ENCODE measurements at places on chromosomes 7 and 10. TPM values are rescaled to one million over a fixed set of nuclear protein-coding genes. Genes with fewer than 3 reads are reported as not detected.

DNA sequence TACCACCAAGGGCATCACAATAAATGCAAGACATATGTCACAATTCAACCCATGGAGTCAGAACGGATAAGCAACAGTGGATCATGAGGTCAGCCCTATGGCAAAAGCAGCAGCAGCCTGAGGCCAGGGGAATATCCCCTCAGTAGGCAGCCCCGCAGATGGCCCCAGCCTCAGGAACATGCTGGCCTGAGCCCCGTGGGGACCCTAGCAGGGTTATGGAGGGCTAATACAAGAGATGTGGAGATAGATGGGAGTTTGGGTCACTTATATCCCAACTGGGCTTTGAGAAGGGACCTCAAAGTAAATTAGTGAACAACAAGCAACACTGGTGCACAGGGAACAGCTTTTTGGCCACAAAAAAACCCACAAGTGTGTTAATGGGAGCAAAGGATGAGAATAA, 9.1 kb downstream of the TMEM72 start:
- H3K27me3 ChIP-seq = peaks cover 11% of the 10 kb centered on the region
- no peak overlapping the region for H3K4me3 ChIP-seq
- no peak for DNase-seq
- no peaks in the 10 kb centered on the region for H3K36me3 ChIP-seq
- no peak overlapping the region for H3K27ac ChIP-seq

Gene MNX1
- total RNA-seq = not detected

DNA sequence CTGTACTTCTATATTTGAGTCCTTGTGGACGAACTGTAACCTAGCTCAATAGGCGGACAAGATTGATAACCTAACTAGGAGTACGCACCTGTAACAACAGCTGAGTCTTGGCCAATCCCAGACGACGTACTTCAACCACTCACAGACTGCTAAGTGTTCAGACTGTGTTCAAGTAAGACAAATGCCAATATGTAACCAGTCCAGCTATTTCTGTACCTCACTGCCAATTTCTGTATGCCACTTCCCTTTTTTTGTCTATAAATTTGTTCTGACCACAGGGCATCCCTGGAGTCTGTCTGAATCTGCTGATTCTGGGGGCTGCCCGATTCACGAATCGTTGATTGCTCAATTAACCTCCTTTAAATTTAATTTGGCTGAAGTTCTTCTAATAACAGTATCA, 32.2 kb downstream of the HACD1 start:
- no peaks in the 10 kb centered on the region for H3K36me3 ChIP-seq
- peaks cover 4% of the 10 kb centered on the region for H3K4me1 ChIP-seq
- no peak overlapping the region for H3K4me3 ChIP-seq
- peaks cover 11% of the 10 kb centered on the region for H3K27me3 ChIP-seq

DNA sequence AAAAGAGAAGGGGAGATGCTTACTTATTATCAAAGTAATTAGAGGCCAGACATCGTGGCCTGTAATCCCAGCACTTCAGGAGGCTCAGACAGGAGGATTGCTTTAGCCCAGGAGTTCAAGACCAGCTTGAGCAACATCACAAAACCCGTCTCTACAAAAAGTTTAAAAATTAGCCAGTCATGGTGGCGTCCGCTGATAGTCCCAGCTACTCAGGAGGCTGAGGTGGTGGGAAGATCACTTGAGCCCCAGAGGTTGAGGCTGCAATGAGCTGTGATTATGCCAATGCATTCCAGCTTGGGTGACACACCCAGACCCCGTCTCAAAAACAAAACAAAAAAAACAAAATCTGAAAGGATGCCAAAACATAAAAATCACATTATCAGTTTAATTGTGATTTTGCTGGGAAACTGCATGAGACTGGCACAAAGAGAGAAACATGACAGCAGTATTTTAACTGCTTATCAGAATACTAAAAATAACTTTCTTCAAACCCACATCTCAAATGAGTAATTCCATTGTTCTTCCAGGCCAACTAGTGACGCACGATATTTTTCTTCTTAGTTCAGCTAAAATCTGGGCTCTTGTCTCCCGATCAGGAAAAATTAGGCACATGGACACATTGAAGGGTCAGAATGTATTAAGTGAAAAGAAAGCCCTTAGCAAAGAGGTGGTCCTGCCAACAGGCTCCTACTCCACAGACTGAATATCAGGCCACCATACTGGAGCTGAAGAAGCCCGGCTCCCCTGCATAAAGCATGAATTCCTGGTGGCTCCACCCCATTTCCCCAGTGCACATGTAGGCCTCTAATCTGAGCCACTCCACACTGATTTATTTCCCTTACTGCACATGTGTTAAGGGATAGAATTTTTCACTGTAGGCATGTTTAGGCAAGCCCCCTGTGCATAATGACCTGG, 9.6 kb upstream of the CCM2 start:
- no peak for DNase-seq
- no peak overlapping the region for H3K27ac ChIP-seq
- H3K36me3 ChIP-seq = peaks cover 21% of the 10 kb centered on the region
- H3K4me1 ChIP-seq = peaks cover 60% of the 10 kb centered on the region

Gene KIAA1549
- total RNA-seq = 0.33 TPM

DNA sequence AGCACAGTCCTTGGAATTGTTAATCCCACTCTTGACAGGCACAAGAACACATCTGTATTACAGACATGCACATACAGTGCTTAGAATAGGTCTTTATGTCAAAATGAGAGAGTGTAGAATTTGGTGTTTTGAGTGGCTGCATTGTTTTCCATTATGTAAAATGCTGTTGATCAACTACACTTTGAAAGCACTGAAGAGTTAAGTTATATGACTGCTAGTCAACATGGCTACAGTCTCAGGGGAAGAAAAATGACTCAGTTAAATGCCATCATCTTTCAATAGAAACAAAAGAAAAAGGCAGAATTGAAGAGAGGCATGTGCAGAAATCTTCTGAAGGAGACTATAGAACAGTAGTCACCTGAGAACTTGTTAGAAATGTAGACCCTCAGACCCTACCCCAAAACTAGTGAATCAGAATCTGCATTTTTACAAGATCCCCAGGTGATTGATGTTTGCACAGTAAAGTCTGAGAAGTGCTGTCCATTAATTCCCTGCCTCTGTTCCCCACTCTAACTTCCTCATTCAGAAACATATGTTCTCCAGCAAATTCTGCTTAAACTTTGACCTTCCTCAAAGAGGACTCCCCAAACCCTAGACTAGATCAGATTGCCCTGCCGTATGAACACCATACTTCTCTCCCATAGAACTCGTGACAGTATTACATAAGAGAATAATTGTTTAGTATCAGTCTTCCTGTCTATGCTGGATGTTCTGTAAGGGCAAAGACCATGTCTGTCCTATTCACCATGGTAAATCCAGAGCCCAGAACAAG, 16.0 kb downstream of the SND1 start:
- no peak for DNase-seq
- H3K36me3 ChIP-seq = peaks cover 53% of the 10 kb centered on the region
- no peak overlapping the region for H3K27ac ChIP-seq
- H3K4me3 ChIP-seq = no peak overlapping the region
- no peaks in the 10 kb centered on the region for H3K27me3 ChIP-seq

DNA sequence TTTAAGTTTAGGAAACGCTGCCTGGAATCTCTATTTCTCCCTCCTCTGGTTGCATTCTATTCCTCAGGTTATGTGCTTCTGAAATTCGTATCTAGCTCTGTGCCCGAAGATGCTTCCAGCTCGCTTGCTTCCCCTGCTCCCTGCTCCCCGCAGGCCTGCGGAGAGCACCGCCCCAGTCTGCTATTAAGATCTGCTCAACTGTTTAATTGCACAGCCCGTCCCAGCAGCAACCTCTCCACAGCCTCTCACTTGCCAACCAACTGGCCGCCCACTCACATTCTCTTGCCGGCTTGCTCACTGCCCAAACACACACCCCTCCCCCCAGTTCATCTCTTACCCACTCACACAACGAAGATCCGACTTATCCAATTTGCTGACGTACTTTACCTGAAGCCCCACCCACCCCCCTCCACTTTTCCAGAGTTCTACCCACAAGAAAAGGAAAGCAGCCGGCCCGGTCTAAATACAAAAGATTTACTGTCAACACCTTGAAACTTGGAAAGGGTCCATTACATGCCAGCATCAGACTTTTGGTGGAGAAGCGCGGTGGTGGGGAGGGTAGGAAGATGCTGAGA, 167.3 kb upstream of the KLF14 start:
- peak overlapping the region; percentile 51 for H3K27ac ChIP-seq
- H3K36me3 ChIP-seq = peaks cover 75% of the 10 kb centered on the region
- peaks cover 92% of the 10 kb centered on the region for H3K4me1 ChIP-seq
- no peak overlapping the region for H3K4me3 ChIP-seq
- DNase-seq = no peak
- H3K27me3 ChIP-seq = no peaks in the 10 kb centered on the region

Data from activated CD4-positive, alpha-beta memory T cell treated with anti-CD3 and anti-CD28 coated beads, Interleukin-2, amount 10 ng/mL, durations not matched to agents 7 days and 5 days (primary cell).